ENCODE measurements at places on chromosomes 1 and 21. TPM values are rescaled to one million over a fixed set of nuclear protein-coding genes. Genes with fewer than 3 reads are reported as not detected.

The AMY2B gene
- total RNA-seq: 19.7 TPM

DNA sequence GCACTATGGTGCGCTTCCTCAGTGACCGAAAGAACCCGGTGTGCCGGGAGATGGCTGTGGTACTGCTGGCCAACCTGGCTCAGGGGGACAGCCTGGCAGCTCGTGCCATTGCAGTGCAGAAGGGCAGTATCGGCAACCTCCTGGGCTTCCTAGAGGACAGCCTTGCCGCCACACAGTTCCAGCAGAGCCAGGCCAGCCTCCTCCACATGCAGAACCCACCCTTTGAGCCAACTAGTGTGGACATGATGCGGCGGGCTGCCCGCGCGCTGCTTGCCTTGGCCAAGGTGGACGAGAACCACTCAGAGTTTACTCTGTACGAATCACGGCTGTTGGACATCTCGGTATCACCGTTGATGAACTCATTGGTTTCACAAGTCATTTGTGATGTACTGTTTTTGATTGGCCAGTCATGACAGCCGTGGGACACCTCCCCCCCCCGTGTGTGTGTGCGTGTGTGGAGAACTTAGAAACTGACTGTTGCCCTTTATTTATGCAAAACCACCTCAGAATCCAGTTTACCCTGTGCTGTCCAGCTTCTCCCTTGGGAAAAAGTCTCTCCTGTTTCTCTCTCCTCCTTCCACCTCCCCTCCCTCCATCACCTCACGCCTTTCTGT lies 7.3 kb upstream of the PIGV start:
- DNase-seq: no peak

The CELA3B gene
- total RNA-seq: not detected

The XCL2 gene
- total RNA-seq: not detected

DNA sequence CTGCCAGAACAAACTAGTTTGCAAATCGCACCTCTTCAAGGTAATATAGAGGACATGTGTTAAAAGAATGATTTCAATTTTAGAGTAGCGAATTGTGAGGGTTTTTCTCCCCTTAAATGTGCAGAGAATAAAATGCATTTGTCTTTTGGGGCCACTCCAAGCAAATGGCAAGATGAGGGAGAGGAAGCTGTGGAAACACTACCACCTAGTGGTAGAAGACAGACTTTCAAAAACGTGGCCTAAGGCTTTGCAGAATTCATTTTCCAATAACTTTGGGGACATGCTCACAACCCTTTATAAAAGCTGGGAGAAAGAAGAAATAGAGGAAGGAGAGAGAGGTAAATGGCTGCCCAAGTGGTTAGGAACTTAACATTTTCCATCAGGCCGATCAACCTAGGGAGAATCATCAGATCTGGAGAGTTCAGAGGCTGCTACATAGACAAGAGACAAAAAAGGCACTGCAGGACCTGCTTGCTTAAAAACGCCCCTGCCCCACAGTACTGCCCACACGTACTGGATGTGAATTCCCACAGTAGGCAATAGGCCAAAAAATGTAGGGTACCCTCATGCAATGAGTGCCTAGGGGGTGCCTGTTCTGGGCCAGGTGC lies 15.7 kb upstream of the RCAN1 start:
- DNase-seq: no peak

The SDE2 gene
- 21.8 TPM for total RNA-seq

DNA sequence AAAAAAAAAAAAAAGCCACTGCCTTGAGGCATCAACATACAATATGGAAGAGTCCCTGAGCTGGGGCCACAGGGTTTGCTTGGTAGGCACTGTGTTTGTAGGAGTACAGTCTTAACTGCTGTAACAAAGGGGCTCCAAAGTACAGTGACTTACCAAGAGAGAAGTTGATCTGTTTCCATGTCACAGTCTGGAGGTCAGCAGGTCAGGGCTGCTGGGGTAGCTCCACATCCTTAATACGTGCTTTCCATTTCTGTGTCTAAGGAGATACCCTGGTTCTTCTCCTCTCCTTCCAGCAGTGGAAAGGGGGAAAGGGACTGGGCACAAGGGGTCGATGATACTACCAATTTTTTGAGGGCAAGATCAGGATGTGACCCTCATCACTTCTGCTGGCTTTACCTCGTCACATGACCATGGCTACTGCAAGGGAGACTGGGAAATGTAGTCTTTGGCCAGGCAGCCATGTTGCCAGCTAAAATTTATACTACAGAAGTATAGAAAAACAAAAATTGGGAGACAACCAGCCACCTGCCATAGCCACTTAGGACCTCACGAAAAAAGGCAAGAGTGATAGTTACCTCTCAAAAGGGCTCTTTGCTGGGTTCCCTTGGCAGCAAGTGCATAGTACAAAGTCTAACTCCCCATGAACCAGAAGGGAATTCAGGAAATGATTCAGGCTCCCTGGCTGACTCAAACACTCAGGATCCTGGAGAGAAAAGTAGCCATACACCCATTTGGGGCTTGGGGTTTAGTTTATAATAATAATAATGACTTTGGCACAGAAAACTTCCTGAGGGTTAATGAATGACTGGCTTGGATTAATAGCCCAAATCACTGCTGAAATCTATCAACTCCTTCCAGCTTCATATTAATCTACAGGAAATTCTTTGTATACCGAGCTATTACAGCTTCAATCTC lies 52.7 kb upstream of the ATP5PO start:
- no peak for DNase-seq

DNA sequence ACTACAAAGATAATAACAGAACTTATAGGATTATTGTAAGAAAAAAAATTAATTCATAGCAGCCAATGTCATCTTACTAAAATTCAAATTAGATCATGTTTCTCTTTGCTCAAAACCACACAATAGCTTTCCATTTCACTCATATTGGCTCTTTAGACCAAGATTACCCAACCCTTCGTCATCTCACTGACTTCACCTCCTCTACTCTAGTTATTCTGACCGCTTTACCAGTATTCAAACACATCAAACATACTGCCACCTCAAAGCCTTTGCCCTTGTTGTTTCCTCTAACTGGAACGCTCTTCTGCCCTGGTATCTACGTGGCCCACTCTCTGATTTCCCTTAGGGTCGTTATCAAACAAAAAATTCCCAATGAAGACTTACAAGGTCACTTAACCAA lies 1.7 kb downstream of the ANGPTL3 start:
- DNase-seq: no peak

DNA sequence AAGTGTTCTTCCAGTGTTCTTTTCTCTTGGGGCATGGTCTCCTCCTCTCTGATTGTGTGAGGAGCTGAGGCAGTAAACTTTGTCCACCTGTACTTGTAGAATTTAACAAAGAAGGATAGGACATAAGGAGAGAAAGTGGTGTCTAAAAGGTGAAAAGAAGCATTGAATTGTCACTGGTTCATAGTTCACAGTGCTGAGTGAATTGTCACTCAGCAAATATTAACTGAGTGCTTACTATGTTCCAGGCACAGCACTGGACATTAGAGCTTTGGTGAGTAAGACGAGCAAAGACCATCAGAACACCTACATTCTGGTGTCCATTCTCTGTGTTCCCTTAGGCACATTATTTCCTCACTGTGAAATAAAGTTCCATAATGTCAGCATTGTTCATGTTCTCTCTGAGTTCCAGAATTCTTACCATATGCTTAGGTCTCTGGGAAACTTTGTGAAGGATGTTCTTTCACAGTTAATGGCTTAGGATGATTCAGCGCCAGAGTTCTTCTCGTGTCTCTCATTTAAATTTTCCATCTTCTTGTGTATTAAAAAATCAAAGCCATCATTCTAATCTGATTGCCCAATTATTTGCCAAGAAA lies 156.8 kb upstream of the HOOK1 start:
- DNase-seq: no peak

- peak; percentile 73 for DNase-seq
Observed at GRCh38 chr1:39525366-39526165, 34.1 kb downstream of the BMP8A start.

The RGS13 gene
- total RNA-seq: 0.60 TPM

The CREB3L4 gene
- total RNA-seq: 9.4 TPM

DNA sequence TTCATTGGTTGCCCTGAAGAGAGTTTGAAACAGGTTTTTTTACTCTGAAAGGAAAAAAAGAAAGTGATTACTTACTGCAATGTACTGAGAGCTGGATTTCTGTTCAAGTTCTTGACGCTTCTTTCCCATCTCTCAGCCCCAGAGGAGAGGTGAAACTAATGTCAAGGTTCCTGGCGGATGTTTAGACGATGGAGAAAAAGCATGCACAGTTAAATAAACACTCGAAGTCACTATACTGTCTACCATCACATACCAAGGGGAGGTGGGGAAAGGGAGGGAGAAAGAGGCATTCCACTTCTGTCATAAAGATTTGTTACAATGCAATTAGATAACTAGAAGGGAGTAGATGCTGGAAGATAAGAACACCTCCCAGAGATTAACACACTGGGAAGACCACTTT lies 177.0 kb upstream of the TNR start:
- no peak for DNase-seq

DNA sequence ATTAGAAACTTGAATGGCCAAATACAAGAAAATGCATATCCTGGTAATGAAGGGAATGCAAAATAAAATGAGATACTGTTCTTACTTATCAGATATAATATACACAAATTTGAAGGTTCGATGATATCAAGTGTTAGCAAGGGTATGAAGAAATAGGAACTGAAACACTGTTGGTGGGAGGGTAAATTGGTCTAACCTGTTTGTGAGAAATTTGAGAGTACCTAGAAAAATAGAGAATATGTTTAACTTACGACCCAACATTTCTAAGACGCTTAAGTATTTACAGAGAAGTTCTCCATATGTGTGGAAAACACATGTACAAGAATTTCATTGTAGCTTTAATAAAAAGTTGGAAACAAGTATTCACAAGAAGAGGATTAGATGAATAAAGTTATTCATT lies 25.9 kb downstream of the ATG4C start:
- DNase-seq: no peak

All from activated B cell treated with CpG ODN at 0.5 μM for 24 hours (primary cell).